AG09319 (cell line): ENCODE measurements at places on chromosomes 2 and 18.

DNA sequence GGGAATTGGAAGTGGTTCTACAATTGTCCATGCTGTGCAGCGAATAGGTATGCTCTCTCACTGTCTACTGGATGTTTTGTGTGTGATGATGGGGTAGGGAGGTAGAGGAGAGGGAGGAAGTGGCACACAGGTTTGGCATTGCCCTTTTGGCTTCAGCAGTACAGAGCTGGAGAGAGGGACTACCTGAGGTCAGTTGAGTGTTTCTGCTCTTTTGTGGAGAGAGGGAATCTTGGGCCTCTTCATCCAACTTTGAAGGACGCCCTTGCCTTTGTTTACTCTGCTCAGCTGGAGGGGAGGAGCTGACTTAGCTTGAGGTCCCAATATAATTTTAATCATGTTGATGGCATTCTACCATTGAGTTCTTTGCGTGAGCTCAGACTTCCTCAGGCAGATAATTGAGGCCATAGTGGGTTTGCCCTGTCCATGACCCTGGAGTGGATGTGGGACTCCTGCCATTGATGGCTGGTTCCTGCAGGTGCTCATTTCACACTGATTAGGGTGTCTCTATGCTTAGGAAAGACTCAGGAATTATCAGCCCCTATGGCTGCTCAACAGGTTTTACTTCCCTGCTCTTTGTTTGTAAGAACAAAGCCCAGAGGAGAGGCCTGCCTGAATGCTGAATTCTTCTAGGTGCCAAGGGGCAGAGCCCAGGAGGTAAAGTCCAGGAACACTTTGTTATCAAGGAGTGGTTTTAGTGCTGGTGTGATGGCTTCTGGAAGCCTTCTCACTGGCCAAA is 7.2 kb downstream of the RPIA start:
- DNase-seq: no peak

DNA sequence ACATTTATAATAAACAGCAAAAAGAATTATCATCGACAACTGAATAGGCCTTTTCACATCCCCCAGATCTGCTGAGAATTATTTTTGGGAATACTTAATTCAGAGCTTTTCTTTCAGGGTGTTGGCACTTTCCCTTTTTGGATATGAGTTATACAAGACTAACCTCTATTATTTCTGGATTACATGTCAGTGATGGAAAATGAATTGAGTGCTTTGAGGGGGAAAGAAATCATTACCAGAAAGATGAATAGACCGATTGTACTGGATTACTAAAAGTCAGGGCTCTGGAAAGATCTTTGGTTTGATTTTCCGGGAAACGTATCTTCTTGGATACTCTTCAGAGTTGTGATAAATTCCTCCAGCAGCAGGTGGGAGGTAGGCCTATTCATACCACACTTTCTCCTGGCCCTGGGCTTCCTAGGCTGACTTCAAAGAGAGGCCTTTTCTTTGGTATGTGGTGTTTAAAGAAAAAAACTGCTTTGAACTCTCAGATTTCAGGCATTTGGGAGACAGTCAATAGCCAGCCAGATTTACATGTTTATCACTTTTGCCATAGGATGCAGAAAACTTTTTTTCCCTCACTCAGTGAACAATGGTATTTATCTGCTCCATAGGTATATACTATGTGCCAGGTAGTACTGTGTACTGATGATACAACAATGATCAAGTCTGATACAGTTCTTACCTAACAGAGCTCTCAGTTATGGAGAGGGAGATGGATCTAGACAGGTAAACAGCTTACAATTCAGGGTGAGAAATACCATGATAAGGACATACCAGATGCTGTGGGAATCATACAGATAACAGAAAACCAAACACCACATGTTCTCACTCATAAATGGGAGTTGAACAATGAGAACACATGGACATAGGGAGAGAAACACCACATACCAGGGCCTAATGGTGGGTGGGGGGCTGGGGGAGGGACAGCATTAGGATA is 63.3 kb upstream of the ACTR3 start:
- no peak for DNase-seq

DNA sequence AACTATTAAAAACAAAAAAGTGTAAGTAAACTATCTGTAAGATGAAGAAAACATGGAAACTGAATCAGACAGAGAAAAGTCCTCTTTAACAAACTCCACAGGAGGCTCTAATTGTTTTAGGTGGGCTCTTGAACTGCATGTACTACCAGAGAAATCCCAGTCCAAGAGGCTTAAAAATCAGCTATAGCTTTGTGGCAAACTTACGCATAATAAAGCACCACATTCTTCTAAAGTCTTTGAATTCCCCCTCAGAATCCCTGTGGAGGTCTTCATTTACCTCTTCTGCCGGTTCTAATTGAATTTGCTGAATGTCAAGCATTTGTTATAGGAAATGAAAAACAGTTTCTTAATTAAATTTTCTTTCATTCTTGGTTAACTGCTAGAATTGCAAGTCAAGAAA is 40.8 kb downstream of the CHN1 start:
- DNase-seq: no peak

GRCh38 chr2:124805060-124805459 is 780.0 kb downstream of the CNTNAP5 start:
- no peak for DNase-seq

- DNase-seq: no peak
These were observed 954 bp upstream of the CTDSP1 start for GRCh38 chr2:218398437-218399390.

- DNase-seq: no peak
These were observed 59.5 kb upstream of the PPM1B start for GRCh38 chr2:44109166-44109565.

DNA sequence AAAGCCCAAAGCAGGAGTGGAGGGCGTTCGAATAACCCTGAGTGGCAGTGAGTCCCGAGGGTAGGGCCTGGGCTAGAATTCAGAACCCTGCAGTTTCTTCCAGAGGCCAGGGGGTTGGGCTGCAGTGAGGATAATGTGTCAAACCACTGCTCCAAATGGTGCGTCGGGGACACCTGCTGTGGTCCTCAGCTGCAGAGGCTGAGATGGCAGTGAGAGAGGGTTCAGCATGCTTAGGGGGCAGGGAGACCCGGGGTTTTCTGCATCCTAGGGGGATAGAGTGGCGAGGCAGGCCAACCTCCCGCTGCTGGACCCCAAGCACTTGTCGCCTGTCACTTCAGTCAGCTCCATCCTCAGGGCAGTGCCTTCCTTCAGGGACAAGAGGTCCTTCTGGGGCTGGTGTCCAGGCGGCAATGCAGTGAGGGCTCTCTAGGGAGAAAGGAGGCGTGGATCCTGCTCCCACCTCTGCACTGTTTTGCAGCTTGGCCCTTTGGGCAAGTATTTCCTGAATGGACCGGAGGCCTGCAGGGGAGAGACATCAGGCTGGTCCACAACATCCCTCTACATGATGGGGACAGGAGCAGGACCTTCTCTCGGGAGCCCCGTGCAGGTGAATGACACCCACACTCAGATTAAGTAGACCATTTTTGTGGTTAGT is 8.4 kb upstream of the NTSR2 start:
- DNase-seq: no peak

DNA sequence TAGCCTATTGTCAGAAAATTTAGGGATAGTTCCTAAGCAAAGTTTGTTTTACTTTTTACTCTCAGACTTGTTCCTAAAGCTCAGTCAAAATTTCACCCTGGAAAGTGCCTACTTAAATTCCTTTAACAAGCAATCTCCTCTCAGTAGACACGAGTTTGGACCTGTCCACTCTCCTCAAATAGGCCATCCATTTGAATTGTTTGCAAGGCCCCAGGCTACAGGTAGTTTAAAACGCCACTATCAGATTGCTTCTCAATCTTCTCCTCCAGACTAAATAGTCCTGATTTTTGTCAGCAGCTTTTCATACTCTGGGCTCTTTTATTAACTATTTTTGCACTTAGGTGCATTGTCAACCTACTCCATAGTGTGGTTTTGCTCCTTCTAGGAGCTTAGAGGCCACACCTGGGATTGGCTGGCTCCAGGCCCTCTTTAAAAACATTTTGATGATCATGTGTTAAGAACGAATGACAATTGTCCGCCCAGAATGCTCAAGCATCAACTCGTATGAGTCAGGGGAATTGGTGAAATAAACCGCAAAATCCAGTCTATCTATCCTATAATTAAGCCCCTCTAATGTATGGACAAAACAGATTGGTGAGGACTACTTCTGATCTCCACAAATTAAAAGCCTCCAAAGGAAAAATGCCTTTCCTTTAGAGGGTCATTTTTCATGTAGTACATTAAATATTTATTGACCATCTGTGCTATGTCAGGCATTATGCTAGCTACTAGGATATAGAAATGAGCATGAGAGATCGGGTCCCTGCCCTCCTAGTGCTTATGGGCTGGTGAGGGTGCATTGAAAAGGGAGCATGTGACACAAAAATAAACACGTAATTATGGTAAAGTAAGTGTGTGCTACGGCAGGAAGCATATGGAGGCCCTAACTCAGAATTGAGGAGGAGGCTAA is 333.8 kb upstream of the TNP1 start:
- DNase-seq: no peak

DNA sequence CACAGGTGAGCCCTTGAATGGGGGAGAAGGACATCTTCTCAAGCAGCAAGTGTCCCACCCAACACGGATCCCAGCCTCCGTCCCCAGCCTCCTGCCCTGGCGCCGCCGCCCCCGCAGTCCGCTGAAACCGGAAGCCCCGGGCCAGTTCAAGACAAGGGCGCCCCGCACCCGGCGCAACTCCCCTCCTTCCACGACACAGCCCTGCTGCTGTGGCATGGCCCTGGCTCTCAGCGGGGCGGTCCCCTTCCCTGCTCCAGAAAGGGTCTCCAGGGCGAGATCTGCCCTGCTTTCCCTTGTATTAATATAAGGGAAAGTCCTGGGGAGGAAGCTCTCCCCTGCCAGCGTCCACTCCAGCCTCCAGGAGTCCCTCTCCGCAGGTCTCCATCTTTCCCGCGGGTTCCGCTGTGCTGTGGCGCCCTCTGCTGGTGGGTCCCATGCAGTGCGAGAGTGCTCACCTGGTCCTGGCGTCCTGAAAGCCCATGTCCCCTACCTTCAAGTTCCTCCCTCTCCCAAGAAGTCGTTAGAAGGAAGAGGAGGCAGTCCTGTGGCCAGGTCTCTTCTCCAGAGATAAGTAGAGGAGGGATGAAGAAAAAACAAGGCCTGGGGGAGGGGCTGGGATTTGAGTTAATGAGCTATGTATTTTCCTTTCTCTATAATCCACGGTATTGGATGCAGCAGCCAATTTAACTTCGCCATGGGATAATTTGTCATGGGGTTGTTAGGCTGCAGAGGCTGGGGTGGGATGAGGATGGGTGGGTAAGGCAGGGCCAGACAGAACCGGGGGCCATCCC is 176.0 kb downstream of the SMAD2 start:
- DNase-seq: no peak

- DNase-seq: no peak
These were observed 35.7 kb downstream of the FEZ2 start for GRCh38 chr2:36562240-36562639.

- no peak for DNase-seq
These were observed 2.1 kb upstream of the SMAD2 start for GRCh38 chr18:47932603-47933002.

DNA sequence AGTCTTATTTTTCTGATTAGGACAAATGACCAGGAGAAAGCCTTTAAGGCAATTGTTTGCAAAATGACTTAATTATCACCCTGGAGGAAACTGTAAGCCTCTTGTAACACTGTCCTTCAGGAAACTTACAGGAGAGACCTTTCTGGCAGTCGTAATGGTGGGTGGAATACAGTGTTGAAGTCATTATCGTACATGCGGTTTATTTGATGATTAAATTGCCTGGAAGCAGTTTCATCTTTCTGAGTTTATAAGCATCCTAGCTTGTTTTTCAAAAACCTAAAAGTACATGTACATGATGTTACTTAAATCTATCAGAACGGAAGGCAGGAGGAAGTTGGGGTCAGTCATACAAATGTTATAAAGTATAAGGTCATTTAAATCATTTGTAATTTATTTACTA is 86.2 kb upstream of the RAB27B start:
- no peak for DNase-seq

GRCh38 chr2:3661149-3661660 is 3.2 kb downstream of the ALLC start:
- DNase-seq: peak; percentile 11

DNA sequence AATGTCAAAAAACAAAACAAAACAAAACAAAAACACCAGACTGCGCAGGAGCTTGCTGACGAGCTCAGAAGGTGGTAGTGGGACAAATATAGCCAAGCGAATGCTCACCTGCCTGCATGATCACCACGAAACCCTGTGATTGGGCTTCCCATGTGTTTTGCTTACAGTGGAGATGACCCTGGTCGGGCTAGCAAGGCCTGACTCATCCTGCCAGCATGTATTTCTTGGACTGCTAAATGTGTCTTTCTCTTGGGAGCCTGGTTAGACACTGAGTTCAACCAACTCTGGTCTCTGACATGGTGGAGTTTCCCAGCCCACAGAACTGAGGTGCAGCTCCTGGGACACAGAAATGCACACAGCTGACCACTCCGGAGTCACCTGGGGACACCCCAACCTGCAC is 30.7 kb upstream of the DUSP2 start:
- DNase-seq: no peak

DNA sequence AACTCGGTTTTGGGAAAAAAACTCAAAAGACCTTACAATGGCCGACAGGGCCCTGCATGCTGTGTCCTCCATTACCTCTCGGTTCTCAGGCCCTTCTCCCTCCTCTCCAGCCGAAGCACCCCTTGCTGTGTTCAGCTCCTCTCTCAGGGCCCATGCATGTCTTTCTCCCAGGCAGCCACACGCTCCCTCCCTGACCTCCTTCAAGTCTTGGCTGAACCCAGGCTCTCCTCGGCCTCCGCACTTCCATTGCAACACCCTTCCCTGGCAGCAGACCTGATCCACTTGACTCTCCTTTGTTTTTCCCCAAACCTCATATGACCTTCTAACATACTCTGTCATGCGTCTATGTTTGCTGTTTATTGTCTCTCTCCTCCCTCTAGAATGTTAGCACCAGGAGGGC is 114.0 kb downstream of the CYP26B1 start:
- no peak for DNase-seq

DNA sequence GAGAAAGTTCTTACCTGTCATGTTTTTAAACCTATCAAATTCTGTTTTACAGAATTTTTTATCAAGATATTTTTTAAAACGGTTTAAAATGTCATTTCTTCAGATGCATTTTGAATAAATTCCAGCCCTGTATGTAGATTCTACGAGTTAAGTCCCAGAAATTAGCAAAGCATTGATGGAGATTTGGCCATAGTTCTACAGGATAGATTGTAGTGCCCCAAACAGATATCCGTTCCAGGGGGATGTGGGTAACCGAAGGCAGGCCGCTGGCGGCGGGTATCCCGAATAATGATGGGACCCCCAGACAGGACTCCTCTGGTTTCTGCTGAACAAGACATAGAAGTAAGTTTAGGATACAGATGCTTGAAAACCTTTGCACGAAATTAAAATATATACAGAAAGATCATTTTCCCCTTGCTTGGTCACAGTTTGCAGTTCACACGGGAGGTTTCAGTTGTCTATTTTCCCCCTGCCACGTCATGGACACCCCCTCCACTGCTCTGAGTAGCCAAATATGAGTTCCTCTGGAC is 755 bp downstream of the NOL4 start:
- DNase-seq: no peak
